AG04450 (cell line): ENCODE measurements at places on chromosomes 11 and 22.

DNA sequence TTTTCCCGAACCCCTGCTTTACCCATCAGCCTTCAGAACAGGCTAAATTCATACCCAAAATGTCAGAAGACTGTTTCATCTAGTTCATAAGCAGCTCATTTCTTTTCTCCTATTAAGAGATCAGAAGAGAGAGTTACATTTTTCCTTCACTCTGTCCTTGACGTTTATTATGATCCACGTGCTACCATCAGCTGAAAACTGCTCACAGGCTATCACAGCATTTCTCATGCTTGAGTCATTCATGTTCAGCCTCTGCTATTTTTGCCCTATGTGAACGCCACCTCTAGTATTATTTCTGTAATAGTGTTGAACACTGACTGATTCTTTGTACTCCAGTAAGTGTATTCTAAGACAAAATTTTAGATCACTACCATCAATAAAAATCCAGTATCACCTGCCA lies 51.9 kb downstream of the SLC1A2 start:
- peak; percentile 56 for DNase-seq

- DNase-seq, result no peak
Observed at GRCh38 chr11:130498181-130498580, 49.7 kb downstream of the ADAMTS15 start.

DNA sequence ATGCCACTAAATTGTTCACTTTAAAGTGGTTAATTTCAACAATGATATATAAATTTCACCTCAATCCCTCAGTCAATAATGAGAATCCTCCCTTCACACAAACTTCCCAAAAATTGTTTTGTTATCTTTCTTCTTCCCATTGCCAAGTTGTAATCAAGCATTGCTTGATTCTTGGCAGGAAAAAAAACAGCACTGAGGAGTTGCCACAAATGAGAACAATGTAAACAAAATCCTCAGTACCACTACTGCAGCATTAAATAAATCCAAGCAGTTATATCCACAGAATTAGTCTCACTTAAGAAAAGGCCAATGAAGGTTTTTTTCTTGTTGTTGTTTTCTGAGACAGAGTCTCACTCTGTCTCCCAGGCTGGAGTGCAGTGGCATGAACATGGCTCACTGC lies 38.2 kb downstream of the FAM168A start:
- no peak for DNase-seq

DNA sequence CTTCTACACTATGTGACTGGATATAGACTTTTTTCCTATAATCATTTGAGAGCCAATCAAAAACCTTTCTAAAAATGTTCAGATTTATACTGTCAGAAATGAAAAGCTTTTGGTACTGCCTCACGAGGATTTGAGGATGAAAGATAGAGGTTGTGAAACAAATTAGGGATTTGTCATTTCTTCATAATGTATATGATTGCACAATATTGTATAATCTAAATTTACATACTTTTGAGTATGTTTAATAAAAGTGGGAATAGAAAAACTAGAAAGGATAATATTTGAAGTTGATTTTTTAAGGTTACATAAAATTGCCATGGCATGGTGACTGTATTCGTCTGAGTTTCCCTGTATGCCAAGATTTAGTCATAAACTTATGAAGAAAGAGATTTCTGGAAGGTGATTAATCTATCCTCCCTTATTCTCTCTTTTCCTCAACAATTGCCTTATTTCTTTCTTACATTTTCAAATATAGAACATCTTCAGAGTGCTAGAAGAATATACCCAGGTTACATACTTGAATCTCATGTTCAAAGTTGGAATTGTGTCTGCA lies 56.2 kb downstream of the CASP12 start:
- DNase-seq, result no peak

DNA sequence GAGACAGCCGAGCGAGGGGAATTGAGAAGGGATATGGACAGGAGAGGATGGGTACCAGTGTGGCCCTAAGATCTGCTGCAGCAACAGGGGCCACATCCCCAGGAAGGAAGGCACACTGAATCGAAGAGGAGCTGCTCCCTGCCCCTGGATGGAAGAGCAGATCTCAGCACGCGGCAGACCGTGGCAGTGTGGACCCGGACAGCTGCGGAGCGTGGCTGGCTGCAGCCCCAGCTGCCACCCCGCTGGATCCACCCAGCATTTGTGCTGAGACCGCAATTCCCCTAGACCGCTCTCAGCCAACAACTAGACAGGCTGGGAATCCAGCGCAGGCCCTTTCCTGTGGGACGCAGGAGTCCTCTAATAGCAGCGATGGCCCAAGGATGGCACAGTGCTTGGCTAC lies 94.7 kb downstream of the NECTIN1 start:
- no peak for DNase-seq

DNA sequence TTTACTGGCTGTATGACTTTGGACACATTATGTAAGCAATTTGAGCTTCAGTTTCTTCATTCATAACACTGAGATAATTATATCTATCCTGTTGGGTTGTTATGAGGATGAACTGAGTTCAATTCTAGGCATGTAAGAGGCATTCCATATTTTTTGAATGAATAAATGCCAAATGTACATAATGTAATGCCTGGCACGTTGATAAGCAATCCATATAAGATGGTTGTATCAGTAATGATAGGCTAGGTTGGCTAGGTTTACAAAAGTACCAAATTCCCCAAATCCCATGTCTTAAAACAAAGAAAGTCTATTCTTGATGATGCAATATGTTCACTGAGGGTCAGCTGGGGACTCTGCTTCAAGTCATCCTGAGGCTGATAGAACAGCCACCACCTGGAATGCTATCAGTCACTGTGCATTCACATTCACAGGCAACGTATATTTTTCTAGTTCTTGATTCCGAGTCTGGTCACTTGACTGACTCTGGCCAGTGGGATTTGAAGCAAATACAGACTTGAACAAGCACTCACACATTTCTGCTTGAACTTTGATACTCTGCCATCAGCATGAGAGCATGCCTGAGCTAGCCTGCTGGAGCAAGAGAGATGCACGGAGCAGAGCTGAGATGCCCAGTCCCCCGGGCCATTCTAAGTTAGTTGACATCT lies 104.0 kb upstream of the TIMP3 start:
- DNase-seq, result no peak

- DNase-seq, result no peak
Observed at GRCh38 chr11:13942971-13943381, 19.5 kb upstream of the SPON1 start.

DNA sequence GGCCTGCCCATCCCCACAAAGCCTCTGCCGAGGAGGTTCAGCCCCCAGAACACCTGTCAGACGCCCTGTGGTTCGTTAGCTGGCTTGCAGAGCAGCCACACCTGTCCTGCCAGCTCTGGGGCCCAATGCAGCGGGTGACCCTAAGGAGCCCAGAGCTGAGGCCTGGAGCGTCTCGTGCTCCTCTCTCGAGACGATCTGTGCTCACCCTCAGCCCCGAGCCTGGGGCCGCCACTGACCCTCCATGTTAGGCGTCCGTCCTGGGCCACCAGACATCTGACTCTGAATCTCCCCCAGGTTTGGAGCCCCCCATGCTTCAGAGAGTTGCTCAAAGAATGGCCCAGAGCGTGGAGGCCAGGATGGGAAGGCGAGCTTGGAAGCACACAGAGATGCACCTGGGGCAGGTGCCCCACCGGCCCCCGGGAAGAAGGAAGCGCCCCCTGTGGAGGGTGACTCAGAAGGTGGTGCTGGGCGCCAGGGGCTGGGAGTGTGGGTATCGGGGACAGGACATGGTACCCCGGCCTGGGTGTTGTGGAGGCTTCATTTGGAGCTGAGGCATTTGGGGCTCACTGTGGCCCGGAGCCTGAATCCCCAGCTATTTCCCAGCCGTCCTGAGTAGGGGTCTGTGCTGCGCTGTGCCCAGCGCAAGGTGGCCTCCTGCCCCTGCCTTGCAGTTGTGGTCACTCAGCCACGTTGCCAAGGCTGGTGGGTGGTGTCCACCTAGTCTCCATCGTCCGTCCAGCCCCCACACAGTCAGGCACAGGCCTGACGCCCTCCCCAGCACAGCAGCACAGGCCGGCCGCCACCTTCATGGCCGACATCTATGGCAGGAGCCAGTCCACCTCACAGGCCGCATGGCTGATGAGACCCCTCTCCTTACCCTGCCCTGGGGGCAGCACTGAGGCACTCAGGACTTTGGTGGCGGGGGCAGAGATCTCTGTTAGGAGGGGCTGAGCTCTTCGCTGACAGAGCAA lies 36.2 kb downstream of the SBF1 start:
- DNase-seq, result no peak

DNA sequence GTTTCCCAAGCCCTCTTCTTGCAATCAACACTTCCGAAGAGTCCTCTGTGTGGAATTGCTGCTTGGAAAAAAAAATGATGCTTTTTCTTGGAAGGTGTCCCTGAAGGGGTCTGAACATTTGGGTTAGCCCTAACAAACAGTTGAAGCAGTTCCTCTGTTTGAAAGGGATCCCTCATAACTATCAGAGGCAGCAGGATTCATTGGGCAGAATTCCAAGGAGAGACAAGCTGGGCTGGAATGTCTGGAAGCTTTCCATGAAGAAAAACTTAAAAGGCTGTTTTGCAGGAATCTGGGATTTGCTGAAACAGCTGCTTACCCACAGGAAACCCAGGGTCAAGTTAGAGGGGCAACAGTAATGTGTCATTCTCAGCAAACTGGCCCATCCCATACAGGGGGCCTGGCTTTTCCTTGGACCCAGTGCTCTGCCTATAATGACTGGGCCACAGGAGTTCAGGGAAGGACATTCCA lies 3.1 kb downstream of the CSNK2A3 start:
- DNase-seq, result peak; percentile 75

DNA sequence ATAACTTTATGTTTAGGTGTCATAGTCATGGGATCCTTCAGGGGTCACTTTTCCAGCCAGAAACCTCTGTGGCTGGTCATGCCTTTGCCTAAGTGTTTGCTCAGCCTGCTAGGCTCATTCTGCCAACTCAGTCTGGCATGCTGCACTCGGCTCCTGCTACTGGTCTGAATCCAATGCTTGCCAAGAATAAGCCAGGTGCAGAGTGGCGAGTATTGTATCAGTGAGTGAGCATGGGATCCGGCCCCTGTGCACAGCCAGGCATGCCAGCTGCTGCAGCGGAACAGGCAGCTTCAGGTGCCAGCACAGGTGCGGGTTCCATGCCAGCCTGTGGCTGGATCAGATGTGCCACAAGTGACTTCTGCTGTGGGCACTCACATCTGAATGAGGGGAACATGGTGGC lies 1269.3 kb upstream of the CNTN5 start:
- DNase-seq, result no peak

- DNase-seq, result no peak
Observed at GRCh38 chr11:107266455-107266854, 191.2 kb downstream of the CWF19L2 start.

GRCh38 chr11:21554284-21554683 lies 638.6 kb upstream of the ANO5 start:
- DNase-seq, result no peak

- no peak for DNase-seq
Observed at GRCh38 chr11:60274416-60274815, 6.0 kb upstream of the MS4A4A start.

- DNase-seq, result peak; percentile 3
Observed at GRCh38 chr11:84384731-84385130, 1098.6 kb upstream of the CCDC90B start.

DNA sequence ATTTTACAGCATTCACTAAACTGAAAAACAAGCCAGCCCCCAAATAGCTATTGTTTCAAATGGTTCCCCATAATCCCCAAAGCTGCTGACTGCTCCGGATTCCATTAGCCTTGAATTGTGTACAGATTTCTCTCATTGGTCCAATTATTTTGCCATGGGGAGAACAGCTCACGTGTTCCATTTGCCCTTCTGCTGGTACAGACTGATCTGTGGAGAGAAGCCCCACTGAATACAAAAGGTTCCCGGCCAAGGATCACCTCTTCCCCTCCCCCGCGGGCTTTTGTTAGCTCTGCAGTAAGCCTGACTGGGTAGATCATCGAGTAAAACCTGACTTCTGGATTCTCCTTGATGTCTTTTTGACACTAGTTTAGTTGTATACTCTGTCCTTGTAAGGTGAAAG lies 9.1 kb upstream of the MAPK8IP1 start:
- no peak for DNase-seq

DNA sequence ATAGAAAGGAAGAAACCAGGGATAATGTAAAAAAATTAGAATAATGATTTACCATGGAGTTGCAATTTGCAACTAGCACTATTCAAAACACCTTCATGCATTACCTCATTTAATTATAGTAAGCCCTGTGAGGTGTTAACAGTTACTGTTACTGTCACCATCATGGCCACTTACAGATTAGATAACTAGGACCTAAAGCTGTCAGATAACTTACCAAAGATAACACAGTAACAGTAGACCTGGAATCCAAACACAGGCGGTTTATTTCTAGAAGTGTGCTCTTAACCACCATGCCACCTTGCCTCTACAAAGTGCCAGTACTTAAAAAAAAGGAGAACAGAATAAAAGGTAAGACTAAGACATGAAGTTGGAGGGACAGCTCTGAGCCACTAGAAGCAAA lies 11.1 kb upstream of the LARGE1 start:
- no peak for DNase-seq

- no peak for DNase-seq
Observed at GRCh38 chr11:126329644-126330211, 25.8 kb upstream of the ST3GAL4 start.

DNA sequence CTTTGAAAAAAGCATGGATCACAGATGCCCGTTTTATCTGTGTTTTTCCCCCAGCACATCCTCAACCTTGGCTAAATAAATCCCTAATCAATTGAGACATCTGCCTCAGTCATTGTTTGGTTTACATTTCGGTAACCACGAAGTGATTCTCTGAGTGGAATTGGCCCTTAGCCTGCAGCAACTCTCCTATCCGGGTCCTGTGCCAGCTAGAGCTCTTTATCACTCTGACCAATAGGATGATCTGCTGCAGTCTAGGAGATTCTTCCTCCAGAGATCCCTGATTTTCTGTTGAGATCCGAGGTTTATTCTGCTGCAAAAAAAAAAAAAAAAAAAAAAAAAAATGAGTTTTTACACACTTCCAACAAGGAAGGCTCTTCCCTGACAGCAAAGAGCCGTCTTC lies 137.3 kb downstream of the KCNA4 start:
- DNase-seq, result no peak

DNA sequence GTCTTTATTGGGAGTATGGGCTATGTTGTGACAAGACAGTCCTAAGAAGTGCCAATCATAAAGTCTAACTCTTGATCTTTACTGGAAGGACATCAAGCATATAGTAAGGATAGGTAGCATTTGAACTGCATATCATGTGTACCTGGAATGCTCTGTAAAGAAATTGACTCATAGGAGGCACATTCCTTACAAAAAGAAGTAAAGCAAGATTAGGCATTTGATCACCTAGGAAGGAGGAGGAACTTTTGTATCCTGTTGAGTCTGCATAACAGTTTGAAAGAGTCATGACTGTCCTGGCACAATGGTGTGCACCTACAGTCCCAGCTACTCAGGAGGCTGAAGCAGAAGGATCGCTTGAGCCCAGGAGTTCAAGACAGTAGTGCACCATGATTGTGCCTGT lies 42.2 kb upstream of the DNAJB7 start:
- DNase-seq, result no peak

DNA sequence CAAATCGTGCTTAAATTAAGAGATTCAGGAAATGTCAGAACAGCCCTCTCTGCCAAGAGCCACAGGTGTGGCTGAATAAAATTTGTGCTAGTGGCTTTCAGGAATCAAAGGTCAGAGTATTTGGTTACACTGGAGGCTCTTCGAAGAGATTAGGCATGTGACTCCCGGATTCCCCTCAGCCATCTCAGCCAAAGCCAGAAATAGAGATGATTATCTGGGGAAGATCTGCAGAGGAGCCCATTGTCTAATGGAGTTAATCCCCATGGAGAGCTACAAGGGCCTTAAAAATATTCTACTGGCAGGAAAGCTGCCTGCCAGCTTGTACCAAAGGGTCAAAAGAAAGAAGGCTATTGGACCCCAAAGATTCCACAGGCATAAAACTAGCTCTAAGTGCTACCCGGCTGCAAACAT lies 1259.5 kb downstream of the TBC1D22A start:
- DNase-seq, result no peak
